Mesangial cell (primary cell): ENCODE measurements at places on chromosomes 7 and 10. TPM values are rescaled to one million over a fixed set of nuclear protein-coding genes. Genes with fewer than 3 reads are reported as not detected.

The TRIM56 gene
- 9.0 and 16.1 TPM in 2 replicates for total RNA-seq

The GDF2 gene
- total RNA-seq, result not detected in 2 replicates

The FGL2 gene
- total RNA-seq, result under 0.01 TPM in 1 of 2 replicates, not detected in the other

The CNPY1 gene
- total RNA-seq, result not detected in 2 replicates

The TMEM140 gene
- 0.33 and 2.0 TPM in 2 replicates for total RNA-seq

The MAGI2 gene
- total RNA-seq, result 0.81 and 4.6 TPM in 2 replicates

The HPS6 gene
- total RNA-seq, result 30.2 and 32.3 TPM in 2 replicates

The SOSTDC1 gene
- 13.1 TPM in 1 of 2 replicates, not detected in the other for total RNA-seq

The MLXIPL gene
- total RNA-seq, result 0.25 TPM in 1 of 2 replicates, not detected in the other

The MKX gene
- 0.98 and 3.0 TPM in 2 replicates for total RNA-seq

The FEZF1 gene
- not detected in 2 replicates for total RNA-seq

The DPYSL4 gene
- total RNA-seq, result 0.98 and 5.3 TPM in 2 replicates

The HGF gene
- total RNA-seq, result 0.16 TPM in 1 of 2 replicates, not detected in the other

The GPR15LG gene
- 1.1 TPM in 1 of 2 replicates, not detected in the other for total RNA-seq

The LRRTM3 gene
- total RNA-seq, result not detected in 2 replicates

The NRAP gene
- total RNA-seq, result not detected in 2 replicates

The MBL2 gene
- total RNA-seq, result not detected in 2 replicates

The BLNK gene
- total RNA-seq, result not detected in 2 replicates

The SEMA3A gene
- 17.3 and 17.5 TPM in 2 replicates for total RNA-seq

The ICA1 gene
- 3.3 and 9.9 TPM in 2 replicates for total RNA-seq

The FAM241B gene
- total RNA-seq, result 3.9 and 6.1 TPM in 2 replicates

The GBX1 gene
- not detected in 2 replicates for total RNA-seq

The GNGT1 gene
- not detected in 2 replicates for total RNA-seq

The SLC18A3 gene
- total RNA-seq, result under 0.01 and 0.13 TPM in 2 replicates

The NUTM2D gene
- 0.81 and 7.0 TPM in 2 replicates for total RNA-seq

The VOPP1 gene
- 60.5 and 84.1 TPM in 2 replicates for total RNA-seq

The NME8 gene
- total RNA-seq, result not detected in 2 replicates

The TBC1D12 gene
- total RNA-seq, result 3.7 and 8.2 TPM in 2 replicates

The NKX2-3 gene
- total RNA-seq, result not detected in 2 replicates

The FBXO24 gene
- 0.33 and 0.89 TPM in 2 replicates for total RNA-seq

The LRIT1 gene
- total RNA-seq, result not detected in 2 replicates

The ZNF777 gene
- 10.9 and 12.7 TPM in 2 replicates for total RNA-seq

The FAM25A gene
- total RNA-seq, result not detected in 2 replicates

The PRRT4 gene
- 0.13 TPM in 1 of 2 replicates, not detected in the other for total RNA-seq

The GSDME gene
- 37.8 and 41.2 TPM in 2 replicates for total RNA-seq

The ASZ1 gene
- total RNA-seq, result not detected in 2 replicates
